Keratinocyte (primary cell): ENCODE measurements at places on chromosomes 1 and 21. TPM values are rescaled to one million over a fixed set of nuclear protein-coding genes. Genes with fewer than 3 reads are reported as not detected.

- DNase-seq, result no peak
Observed at GRCh38 chr1:33082575-33083108, 1.7 kb downstream of the AZIN2 start.

- no peak for DNase-seq
Observed at GRCh38 chr1:45282351-45282750, 44.3 kb upstream of the HPDL start.

DNA sequence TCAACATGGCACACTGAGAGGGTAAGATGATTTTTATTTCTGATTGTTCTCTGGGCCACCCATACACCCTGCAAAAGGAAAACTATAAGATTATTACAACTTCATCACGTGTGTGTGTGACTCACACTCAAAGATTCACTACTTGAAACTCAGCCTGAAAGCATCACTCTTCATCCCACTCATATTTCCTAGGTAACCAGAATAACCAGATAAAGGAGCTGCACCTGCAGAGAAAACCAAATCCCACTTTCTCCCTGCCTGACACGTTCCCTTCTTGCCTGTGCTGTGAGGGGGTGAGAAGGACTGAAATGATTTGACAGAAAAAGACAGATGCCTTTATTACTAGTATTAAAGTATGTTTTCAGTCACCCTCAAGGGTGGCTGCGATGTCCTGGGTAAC is 131.6 kb downstream of the TGFBR3 start:
- DNase-seq, result no peak

Gene SLC25A24
- polyA plus RNA-seq, result 35.3 to 58.9 TPM (median 36.0 TPM) in 3 replicates

Gene CBR3
- polyA plus RNA-seq, result 0.70 to 1.8 TPM (median 1.3 TPM) in 3 replicates

Gene RGS4
- 0.23 to 1.1 TPM (median 0.90 TPM) in 3 replicates for polyA plus RNA-seq

Gene ZFP69B
- polyA plus RNA-seq, result 1.1 to 1.9 TPM (median 1.7 TPM) in 3 replicates
